SW480 (cell line): ENCODE measurements at places on chromosomes 5 and 9.
A peak's percentile ranks its signal among the peaks of the same experiment; 100 is the strongest.

GRCh38 chr9:135476561-135477355 lies 2.8 kb upstream of the PPP1R26 start:
- peak; percentile 49 for DNase-seq

DNA sequence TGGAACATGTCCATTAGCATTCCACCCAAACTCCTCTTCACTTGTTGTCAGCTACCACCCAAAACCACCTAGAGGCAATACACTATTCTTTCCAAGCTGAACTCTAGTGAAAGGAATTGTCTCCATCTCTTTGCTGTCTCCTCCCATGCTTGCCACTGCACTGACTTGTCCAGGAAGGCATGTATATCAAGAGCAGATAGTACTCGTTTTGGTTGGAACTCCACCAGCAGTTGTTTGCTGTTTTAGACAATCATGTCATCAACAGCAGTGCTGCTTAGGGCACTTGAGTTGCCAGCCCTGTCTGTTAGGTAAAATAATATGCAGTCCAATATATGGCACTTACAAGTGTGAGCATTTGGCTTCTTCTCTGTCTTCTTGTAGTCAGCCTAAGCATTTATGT lies 80.0 kb upstream of the SAP30L start:
- DNase-seq: no peak

- no peak for DNase-seq
These were observed 58.0 kb downstream of the ACO1 start for GRCh38 chr9:32442433-32442832.

DNA sequence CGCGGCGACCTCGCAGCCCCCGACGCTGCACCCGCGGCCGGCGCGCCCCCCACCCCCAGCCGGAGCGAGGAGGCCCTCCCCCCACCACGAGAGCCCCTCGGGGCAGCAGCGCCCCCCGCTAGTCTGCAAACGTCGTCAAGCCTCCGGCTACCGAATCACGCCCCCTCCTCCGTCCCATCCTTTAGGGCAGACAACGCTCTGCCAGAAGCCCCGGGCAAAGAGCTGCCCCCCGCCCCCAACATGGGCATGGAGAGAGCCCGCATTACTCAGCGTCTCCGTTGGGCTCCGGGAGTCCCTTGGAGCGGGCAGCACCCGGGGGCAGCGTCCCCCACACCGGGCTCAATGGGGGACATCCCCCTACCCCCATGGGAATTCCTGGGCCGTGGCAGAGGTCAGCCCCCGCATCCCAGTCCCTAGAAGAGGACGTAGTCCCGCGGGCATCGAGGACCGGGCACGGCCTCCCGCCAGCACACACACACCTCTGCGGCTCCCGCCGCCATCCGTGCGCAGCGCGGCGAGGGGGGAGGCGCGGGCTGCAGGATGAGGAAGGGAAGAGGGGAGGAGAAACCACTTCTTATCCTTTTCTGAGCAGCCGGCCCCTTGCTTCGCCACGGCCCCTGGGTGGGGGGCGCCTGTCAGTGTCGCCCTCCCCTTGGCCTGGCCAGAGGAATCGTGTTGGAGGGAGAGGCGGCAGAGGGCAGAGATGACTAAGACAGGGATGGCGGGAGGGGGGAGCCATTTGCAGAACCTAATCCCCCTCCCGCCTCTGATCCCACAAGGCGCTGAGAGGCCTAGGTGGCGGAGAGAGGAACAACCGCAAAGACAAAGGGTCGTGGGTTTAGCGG lies 750 bp downstream of the DNM1 start:
- peak; percentile 37 for DNase-seq

DNA sequence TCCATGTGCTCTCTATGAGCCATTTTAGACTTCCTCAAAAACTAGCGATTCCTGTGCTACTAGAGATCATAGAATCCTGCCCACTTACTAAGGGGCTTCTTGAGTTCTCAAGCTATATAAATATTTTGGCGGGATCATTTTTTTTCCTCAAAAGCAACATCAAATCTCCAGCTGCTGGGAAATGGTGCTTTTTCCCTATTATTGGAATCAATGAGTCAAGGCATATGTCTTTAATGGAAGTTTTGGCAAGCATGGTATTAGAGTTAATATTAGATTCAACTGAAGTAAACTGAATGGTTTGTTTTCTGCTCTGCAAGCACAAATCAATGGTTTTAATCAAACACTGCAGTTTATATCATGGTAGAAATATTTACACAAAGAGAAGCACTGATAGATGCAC lies 369.9 kb upstream of the PTGER4 start:
- DNase-seq: no peak

DNA sequence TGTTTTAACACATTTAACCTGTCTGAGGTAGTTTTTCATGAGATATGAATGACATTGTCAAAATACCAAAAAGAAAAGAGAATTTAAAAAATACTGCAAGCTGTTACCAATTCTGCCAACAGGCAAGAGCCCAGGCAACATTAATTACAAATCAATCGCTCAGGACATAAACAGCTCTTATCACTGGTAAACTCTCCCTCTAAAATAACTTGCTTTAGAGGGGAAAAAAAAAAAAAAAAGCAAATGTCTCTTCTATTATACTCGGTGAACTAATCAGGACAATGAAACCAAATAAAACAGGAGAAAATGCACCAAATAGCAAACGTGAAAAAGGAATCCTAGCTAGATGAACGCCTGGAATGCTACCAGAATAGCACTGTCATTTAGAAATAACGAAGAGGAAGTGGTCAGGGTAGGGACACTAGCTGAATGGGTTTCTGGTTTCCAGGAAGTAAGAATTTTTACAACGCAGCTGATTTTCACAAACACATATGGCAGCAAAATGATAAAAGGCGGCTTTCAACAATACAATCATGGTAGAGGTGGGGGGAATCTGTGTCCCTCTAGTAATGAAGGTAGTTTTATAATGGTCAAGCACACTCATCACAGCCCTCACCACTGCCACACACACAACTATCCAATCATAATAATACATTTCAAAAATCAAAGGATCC lies 94.9 kb downstream of the DENND1A start:
- DNase-seq: peak; percentile 13
